ENCODE measurements at places on chromosomes 7 and 10. TPM values are rescaled to one million over a fixed set of nuclear protein-coding genes. Genes with fewer than 3 reads are reported as not detected.

UCN3 gene
- total RNA-seq = 0.19 TPM

DNA sequence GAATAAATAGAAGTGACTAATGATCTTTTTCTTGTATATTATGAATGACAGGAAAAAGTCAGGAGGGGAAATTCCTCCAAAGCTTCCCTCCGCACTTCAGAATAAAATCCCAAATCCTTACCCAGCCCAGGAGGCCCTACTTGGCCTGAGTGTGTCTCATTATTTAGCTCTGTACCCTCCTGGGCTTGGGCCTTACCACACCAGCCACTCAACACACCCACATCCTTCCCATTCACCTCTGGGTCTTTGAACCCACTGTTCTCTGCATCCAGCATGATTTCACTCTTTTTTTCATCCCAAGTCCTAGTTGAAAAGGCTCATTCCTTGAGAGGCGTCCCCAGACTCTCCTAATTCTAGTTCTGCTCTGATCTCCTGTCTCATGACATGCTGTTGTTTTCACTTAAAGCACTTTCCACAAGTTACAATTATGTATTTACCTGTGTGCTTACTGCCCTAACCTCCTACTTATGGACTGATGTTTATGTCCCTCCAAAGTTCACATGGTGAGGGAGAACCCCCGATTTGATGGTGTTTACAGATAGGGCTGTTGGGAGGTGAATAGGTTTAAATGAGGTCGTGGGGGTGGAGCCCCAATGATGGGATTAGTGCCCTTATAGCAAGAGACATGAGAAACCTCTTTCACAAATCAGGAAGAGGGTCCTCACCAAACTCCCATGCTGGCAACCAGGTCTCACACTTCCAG lies 6.4 kb downstream of the NOD1 start:
- DNase-seq = no peak

GRCh38 chr7:153934629-153935028 lies 117.6 kb upstream of the DPP6 start:
- DNase-seq = no peak

GRCh38 chr10:132480356-132480755 lies 57.2 kb upstream of the INPP5A start:
- DNase-seq = no peak

GRCh38 chr10:116888380-116889055 lies 39.2 kb downstream of the ENO4 start:
- DNase-seq = no peak

DNA sequence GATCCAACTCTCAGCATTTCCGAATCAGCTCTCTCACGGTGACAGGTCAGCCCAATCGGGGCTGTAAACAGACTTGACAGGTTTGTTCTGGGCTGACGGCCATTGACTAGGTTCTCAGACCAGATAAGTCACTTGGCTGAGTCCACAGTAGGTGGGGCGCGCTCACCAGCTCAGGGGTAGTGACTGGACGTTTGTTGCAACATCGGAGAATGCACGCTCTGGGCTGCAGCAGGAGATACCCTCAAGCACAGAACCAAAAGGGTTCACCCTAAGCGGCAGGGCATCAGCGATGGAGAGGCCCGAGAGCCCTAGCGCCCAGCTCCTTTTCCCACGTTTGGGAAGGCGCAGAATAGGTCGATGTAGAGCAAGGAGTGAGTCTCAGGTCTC lies 1.8 kb downstream of the KLLN start:
- DNase-seq = peak; percentile 48

DNA sequence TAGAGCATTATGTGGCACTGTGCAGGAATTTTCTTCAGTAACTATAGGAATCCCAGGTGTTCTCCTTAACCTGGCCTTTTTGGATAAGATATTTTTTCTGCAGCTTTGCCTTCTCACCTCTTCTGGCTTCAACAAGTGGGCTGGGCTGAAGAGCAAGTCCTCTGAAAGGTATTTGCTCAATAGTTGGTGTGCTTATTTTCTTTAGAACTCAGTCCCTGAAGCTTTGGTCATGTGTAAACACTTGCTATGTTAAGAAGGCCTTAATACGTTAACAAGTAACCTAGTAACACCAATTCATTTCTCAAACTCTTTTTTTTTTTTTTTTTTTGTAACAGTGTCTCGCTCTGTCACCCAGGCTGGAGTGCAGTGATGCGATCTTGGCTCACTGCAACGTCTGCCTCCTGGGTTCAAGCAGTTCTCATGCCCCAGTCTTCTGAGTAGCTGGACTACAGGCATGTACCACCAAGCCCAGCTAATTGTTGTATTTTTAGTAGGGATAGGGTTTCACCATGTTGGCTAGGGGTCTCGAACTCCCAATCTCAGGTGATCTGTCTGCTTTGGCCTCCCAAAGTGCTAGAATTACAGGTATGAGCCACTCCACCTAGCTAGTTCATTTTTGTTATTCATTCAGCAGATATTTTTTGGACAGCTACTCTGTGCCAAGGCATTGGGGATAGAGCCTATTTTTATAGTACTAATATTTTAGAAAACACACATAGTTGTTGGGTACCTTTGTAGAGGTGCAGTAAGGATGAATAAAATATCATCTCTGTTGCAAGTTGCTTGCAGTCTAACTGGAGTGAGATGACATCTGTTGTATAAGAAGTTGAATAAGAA lies 164.6 kb downstream of the SND1 start:
- DNase-seq = no peak

- no peak for DNase-seq
Observed at GRCh38 chr10:105956550-105956949, 1208.0 kb downstream of the SORCS1 start.

SCIN gene
- 0.33 TPM for total RNA-seq

DNA sequence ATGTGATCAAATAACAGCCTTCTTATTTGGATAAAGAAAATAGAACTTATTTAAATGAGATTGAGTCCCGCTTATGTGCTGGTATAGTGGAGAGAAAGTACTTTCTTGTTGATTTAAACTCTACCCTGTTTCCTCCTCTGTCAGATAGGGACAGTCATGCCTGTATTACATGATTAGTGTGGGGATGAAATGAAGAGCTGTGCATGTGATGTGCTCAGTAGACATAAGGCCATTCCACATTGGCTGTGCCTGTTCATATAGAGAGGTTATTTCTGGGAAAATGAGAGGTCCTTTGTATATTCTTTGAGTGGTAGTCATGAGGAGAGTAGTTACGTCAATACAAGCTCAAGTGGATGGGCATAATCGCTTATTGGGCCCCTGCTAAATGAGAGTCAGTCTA lies 5.7 kb downstream of the MTURN start:
- no peak for DNase-seq

- no peak for DNase-seq
Observed at GRCh38 chr7:137983323-137984008, 18.4 kb downstream of the CREB3L2 start.

GRCh38 chr7:149459540-149460452 lies 1.1 kb downstream of the ZNF777 start:
- no peak for DNase-seq

GRCh38 chr7:104123786-104124185 lies 84.0 kb downstream of the ORC5 start:
- DNase-seq = no peak

- DNase-seq = peak; percentile 32
Observed at GRCh38 chr7:100655908-100656674, at the start of gene ACTL6B. Gene ACTL6B (minus strand): TSS chr7:100656448. CDS start chr7:100656354, 94 bp downstream.

DNA sequence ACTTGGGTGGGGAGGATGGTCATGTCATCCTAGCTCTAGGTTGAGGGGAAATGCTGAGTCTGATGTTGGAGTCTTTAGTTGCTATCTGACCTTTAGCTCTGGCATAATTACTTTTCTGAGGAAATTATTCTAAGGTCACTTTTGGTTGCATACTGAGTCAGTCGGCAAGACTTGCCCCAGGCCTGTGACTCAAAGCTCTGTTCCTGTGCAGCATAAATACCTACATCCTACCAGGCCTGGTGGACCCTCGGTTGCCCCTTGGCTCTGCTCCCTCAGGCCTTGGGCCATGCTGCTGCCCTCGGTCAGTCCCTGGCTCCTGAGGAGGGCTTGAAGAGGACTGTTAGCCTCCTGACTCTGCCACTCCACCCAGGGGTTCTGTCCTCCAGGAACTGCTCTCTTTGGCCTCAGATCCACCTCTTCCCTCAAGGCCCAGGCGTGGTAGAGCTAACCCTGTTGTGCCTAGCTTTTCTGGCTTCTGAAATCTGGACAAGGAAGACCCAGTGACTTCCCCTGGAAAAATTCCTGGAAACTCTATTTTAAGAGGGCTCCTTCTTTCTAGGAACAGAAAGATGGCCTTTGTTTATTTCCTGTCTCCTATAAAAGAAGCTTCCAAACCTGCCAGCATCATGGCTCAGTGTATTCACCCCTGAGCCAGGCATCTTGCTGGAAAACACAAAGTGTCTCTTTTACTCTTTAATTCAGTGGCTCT lies 71.2 kb downstream of the TMEM178B start:
- DNase-seq = no peak

CAMK2B gene
- total RNA-seq = 0.85 TPM

DNA sequence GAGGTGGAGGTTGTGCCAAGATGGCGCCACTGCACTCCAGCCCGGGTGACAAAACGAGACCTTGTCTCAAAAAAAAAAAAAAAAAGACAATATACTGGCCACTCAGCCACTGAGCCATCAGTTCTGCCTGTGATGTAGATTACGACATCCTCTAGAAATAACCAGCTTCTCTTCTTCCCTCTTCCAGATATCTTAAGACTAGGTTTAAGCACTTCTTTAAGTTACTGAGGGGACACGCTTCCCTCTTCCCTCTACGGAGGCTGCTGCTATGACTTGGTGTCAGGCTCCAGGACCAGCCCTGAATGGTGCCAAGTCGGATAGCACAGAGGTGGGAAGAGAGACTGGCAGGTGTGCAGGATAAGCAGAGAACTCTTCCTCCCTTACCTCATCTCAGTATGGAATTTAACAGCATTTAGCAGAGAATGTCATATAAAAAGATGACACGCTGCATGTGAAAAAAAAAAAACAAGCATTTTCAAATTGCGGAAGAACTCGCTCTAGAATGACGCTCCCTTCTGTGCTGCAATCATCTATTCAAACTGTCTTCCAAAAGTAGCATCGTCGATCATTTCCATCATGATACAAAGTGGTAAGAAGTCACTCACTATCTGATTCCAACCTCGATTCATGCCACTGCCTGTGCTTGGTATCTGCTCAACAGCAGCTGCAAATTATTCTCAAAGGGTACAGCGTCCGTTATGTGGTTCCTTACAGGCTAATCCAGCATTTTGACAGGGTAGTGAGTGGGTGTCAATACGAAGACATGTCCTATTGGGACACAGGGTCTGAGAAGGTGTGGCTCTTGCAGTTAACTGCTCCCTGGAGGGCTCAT lies 13.8 kb downstream of the DAGLB start:
- DNase-seq = no peak

GRCh38 chr7:123750389-123751230 lies 1.8 kb upstream of the WASL start:
- no peak for DNase-seq

DNA sequence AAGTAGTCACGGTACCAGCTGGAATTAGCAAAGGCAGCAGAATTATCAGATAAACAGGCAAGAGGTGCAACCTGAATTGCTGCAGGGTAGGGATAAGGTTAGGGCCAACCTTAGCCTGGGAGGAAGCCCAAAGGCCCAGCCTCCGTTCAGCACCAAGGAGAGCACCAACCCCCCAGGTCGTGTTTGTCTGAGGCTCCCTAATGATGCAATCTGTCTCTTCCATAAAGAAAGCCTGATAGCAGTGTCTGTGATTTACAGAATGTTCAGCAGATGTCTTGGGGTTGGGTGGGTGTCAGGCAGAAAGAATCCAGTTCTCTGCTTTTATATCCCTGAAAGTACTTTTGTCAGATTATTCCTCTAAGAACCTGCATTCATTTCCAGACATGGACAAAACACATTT lies 328.4 kb upstream of the AOAH start:
- peak; percentile 14 for DNase-seq

- DNase-seq = no peak
Observed at GRCh38 chr10:122348512-122348911, 26.0 kb upstream of the PLEKHA1 start.

SPAM1 gene
- not detected for total RNA-seq

- no peak for DNase-seq
Observed at GRCh38 chr7:42930889-42931288, 1.1 kb downstream of the PSMA2 start.

GRK5 gene
- 18.5 TPM for total RNA-seq

GRCh38 chr10:113108194-113108835 lies 158.3 kb downstream of the TCF7L2 start:
- DNase-seq = no peak

GRCh38 chr7:79377097-79377496 lies 76.4 kb downstream of the MAGI2 start:
- no peak for DNase-seq

- no peak for DNase-seq
Observed at GRCh38 chr7:15505761-15506160, 56.1 kb downstream of the AGMO start.

BTBD16 gene
- total RNA-seq = 0.14 TPM

SNX10 gene
- total RNA-seq = 15.9 TPM

DNA sequence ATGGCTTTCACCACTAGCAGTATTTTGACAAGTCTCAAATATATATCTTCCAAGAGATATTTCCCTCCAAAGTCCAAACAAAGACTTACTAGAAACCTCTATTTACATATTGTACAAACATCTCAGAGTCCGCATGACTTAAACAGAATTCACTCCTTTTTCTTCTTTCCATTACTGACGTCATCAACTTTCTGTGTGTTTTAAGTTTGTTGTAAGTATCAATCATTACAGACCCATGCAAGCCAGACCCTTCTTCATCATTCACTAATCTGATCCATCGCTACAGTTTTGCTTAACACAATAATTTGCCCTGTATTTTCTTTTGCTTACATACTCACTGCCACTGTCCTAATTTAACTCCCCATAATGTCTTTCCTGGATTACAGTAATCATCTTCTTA lies 51.9 kb downstream of the SEMA3A start:
- no peak for DNase-seq

DNA sequence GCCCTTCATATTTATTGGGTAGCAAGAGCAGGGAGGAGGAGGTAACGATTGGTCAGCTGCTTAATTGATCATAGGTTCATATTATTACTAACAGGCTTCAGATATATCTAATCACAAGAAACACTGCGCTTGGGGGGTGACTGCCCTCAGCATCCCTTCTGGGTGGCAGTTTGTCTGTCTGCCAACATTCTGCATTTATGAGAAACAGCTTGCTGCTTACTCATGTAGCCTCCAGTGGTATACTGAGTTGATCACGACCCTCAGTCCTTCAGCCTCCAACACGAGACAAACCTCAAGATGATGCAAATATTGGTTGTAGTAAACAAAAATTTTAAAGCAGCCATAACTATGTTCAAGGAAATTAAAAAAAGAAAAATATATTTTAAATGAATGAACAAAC lies 657.8 kb upstream of the PHF14 start:
- no peak for DNase-seq

- DNase-seq = no peak
Observed at GRCh38 chr7:75738604-75738974, at the start of gene HIP1. Gene HIP1 (minus strand): TSS chr7:75738941. CDS start chr7:75738920, 21 bp downstream.
